ENCODE measurements at places on chromosomes 3 and 15.

GRCh38 chr3:24088782-24089181, 143.7 kb downstream of the NR1D2 start:
- peak; percentile 11 for DNase-seq

GRCh38 chr3:144351011-144351410, 379.4 kb downstream of the DIPK2A start:
- DNase-seq: no peak

DNA sequence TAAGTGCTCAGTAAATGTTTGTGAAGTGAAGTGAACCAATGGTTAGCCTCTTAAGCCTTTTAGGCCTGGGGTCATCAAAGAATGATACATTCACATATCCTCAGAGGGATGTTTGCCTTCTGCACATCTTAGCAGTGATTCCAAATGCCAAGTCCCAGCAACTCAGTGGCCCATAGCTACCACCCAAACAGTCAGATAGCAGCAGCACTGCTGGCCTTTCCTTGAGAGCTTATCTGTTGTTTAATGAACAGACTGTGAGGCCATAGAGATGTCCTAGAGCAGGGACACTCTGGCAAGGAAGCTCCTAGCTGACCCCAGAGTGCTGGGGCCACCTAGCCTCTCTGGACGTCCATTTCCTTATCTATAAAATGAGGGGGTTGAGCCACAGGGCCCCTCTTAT, 86.8 kb downstream of the CYP19A1 start:
- no peak for DNase-seq

DNA sequence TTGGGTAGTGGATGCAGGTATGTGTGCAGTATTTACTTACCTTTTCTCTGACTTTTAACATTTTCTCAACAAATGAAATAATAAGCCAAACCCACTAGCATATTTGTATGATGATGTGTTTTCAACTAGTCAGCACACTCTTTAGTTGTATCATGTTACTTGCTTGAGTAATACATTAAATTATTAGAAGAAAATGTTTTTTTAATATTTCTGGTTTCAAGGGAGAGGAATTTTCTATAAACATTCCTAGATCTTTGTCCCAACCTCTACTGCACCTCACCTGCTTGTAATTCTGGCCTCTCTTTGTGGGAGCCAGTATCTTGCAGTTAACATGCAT, 161.8 kb upstream of the CBLB start:
- no peak for DNase-seq

Measured in KBM-7 (cell line).